Stimulated activated CD8-positive, alpha-beta memory T cell treated with anti-CD3 and anti-CD28 coated beads, Interleukin-7, amount 100 ng/mL, for 48 hours (primary cell): ENCODE measurements at places on chromosomes 6 and 20.

DNA sequence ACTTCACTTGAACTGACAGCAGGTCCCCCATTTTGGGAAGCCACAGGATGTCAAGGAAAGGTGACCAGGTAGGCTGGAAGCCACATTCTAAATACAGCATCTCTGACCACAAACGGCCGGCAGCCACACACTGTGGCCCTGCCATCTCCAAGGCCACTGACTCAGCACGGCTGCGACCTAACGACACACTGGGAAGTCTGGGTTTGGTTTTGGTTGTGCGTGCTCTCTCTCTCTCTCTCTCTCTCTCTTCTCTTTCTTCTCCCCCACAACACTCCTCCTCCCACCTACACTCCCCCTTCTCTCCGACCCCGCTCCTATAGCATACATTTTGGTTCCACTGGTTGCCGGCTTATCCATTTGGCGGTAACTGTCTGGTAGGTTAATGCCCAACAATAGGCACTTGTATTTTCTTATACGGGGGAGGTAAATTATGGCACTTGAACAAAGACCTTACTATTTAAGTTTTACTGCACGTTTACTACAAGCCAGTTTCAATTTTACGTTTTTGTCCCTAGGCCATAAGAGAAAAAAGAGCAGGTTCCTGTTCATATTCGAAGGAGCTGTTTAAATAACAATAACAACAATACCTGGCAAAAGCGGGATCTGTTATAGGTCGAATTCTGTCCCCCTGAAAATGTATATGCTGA, 103.6 kb downstream of the GMDS start:
- DNase-seq = no peak

DNA sequence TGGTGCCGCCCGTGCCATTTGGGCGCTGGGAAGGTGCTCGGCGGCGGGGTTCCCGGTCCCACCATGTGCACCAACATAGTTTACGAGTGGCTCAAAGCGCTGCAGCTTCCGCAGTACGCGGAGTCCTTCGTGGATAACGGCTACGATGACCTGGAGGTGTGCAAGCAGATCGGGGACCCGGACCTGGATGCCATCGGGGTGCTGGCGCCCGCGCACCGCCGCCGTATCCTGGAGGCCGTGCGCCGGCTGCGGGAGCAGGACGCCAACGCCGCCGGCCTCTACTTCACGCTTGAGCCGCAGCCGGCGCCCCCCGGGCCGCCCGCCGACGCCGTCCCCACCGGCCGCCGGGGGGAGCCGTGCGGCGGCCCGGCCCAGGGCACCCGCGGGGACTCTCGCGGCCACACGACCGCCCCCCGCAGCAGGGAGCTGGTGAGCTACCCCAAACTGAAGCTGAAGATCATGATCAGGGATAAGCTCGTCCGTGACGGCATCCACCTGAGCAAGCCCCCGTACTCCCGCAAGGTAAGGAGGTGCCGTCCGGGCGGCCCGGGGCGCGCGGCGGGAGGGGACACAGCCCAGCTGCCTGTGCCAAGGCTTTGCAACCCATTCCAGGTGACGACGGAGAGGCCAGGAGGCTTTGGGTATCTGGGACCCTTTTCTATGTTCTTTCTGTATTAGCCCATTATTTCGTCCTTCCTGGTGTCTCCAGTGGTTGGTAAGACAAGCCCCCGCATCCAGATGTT, 547 bp downstream of the SAMD5 start:
- DNase-seq = no peak

GRCh38 chr6:45795678-45796077, 220.0 kb downstream of the CLIC5 start:
- no peak for DNase-seq

- DNase-seq = no peak
Observed at GRCh38 chr6:3960754-3961361, 111.7 kb downstream of the FAM50B start.

- no peak for DNase-seq
Observed at GRCh38 chr20:8330319-8330784, 198.3 kb downstream of the PLCB1 start.

- no peak for DNase-seq
Observed at GRCh38 chr6:549906-550305, 107.0 kb downstream of the HUS1B start.

DNA sequence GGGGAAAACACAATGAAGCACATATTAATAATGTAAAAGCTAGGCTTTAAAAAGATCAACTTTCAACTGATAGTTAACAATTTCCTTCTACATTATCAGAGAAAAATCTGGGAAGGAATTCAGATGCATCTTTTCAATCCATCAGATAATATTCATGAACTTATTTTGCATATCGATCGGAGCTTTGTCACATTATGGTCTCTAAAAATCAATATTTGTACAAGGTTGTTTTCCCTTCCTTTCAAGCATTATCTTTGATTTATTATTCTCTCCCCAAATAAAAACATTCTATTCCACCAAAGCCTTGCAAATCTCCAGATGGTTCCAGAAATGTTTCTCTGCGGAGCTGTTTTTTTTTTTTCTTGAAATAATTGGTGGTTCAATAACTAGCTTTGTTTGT, 101.9 kb downstream of the GPR63 start:
- no peak for DNase-seq

GRCh38 chr6:37024656-37025337, 19.3 kb downstream of the FGD2 start:
- DNase-seq = no peak

DNA sequence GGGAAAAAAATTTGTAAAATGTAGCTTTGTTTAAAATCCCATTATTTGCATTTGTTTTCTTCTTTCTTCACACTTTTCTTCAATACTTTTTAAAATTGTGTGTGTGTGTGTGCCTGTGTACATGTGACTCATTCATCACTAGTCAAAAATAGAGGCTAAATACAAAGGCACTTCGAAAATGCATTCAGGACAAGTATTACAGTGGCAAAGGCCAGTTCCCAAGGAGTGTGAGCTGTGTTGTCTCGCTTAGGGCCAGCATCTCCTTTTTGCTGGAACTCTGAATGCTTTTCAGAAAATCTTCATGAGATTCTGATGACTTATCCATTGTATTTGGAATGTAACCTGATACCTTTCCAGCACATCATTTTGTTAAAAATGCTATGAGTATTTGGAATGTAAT, 288.5 kb upstream of the CNR1 start:
- DNase-seq = no peak

DNA sequence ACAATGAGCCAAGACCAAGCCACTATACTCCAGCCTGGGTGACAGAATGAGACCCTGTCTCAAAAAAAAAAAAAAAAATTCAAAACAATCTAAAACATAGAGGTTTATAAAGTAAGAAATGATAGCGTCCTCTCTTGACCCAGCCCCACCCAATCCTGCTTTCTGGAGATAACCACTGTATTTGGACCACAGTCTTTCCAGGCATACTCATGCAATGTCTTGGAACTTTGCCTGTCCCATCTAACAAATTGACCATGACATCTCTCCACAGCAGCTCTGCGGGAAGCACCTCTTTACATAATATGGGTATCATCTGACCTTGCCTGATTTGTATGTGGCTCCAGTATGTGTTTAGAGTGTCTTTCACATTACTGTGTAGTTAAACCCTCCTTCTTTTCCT, 9.1 kb upstream of the SHLD1 start:
- DNase-seq = no peak

GRCh38 chr6:163183806-163184205, 230.7 kb upstream of the QKI start:
- DNase-seq = no peak

- no peak for DNase-seq
Observed at GRCh38 chr6:143457563-143458359, 7.2 kb downstream of the PEX3 start.

DNA sequence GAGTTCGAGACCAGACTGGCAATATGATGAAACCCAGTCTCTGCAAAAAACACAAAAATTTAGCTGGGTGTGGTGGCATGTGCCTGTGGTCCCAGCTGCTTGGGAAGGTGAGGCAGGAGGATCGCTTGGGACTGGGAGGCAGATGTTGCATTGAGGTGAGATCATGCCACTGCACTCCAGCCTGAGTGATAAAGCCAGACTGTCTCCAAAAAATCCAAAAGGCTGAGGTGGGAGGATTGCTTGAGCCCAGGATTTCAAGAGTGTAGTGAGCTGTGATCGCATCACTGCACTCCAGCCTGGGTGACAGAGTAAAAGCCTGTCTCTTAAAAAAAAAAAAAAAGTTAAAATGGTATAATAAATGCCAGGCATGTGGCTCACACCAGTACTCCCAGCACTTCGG, 1.3 kb upstream of the PTCRA start:
- no peak for DNase-seq

GRCh38 chr6:161435748-161436070, 161.8 kb upstream of the AGPAT4 start:
- DNase-seq = no peak

DNA sequence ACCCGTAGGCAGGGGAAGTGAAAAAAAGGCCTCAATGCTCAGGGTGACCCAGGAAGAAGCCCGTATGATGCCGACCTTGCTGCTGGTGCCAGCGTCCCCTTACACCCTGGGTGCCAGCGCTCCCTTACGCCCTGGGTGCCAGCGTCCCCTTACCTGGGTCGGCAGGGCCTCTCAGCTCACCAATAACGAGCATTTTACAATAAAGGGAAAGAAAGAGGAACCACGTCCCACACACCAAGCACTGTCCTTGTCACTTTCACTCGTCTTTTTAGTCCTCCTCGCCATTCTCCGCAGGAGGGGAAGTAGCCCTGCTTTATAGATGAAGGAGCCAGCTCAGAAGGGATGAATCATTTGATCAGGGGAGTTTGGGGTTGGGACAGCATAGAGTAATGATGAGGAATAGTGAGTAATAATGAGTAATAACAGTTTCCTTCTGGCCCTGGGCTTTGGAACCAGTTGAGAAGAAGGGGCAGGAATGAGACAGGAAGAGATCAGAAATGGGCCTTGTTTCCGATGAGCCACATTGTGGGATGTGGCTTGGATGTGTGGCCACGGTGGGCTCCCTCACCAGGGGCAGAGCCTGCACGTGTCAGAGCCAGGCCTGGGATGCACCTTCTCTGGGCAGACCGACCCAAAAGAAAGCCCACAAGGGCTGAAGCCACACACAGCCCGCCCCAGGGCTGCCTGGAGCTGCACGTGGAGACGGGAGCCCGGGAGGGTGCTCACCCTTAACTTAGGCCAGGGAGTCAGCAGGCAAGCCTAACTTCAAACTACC, 75.7 kb downstream of the SYNJ2 start:
- peak; percentile 55 for DNase-seq
